Putamen (tissue), 1 donor: ENCODE measurements at places on chromosomes 3 and 15.

GRCh38 chr3:44886561-44886960, 12.2 kb downstream of the TGM4 start:
- no peak for DNase-seq

DNA sequence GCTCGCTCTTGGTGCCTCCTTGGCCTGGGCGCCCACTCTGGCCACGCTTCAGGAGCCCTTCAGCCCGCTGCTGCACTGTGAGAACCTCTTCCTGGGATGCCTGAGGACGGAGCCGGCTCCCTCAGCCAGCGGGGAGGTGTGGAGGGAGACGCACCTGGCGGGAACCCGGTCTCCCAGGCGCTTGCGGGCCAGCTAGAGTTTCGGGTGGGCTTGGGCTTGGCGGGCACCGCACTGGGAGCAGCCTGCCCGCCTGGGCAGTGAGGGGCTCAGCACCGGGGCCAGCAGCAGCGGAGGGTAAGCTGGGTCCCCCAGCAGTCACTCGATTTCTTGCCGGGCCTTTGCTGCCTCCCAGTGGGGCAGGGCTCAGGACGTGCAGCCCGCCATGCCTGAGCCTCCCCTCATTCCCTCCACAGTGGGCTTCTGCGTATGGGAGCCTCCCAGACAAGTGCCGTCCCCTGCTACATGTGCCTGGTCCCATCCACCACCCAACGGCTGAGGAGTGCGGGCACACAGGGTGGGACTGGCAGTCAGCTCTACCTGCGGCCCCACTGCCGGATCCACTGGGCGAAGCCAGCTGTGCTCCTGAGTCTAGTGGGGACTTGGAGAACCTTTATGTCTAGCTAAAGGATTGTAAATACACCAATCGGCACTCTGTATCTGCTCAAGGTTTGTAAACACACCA, 708.7 kb downstream of the VGLL3 start:
- DNase-seq = no peak

DNA sequence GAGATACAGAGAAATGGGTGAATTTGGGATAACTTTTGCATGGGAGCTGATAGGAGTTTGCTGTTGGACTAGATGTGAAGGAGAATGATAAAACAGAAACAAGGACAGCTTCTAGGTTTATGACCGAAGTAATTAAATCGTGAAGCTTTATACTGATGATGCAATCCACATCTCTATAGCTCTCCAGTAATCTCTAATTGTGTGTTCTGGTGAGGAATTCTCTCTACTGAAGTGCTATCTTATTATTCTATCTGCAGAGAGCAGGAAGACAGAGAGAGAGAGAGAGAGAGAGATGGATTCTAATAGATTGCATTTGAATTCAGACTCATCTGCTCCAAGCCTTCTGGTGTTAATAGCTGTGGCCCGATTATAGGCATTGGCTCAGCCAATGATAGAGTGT, 113.5 kb upstream of the FRMD4B start:
- no peak for DNase-seq

DNA sequence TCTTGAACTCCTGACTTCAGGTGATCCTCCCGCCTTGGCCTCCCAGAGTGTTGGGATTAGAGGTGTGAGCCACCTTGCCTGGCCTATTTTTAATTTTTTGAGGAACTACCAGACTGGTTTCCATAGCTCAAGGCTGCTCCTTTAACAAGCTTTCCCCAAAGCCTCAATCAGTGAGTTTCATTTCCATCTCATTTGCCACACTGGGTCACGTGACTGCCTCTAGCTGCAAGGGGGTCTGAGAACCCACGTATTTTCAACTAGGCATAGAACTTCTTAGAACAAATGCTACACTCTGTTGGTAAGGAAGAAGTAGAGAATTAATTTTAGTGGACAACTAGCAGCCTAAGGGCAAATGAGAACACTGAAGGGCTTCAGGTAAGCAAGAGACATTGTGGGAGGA, 3.1 kb upstream of the CD276 start:
- DNase-seq = no peak

DNA sequence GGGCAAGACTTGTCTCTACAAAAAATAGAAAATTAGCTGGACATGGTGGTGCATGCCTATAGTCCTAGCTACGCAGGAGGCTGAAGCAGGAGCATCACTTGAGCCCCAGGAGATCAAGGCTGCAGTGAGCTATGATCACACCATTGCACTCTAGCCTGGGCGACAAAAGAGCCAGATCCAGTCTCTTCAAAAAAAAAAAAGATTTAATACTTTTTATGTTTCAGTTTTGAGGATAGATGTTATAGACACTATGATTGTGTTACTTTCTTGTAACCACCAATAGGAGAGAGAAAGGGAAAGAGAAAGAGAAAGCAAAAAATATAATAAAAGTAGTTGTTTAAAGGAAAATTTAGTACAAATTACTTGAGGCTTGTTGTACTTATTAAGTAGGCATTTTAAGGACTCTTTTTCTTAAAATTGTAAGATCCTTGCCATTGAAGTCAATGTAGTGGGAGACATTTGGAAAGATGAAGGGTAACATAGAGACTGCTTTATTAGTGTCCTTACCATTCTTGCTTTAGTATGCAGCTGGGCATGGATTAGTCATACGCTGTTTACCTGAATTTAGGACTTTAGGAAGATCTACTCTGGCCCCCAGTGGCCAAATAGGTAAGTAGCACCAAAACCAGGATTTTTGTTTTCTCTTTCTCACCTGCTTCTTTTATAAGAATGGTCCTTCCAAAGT, 35.1 kb upstream of the ZDHHC23 start:
- DNase-seq = peak; percentile 6

GRCh38 chr15:58762731-58763130, 8.4 kb upstream of the MINDY2 start:
- no peak for DNase-seq
